ENCODE measurements at places on chromosomes 2 and 18.

DNA sequence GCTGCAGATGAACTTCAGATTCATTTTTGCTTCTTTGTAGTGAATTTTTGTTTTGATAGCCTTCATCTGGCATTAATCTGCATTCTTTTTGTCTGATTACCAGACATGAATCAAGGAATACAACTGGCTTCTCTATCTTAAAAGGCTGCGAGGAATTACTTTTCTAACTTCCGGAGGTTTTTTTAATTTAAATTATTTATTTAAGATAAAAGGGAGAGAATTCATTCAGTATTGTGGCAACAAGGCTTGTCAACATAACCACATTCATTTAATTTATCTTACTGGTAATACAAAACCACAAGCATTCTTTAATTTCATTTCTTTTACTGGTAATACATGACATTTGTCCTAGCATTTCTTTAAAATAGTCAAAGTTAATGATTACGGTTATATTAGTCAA is 36.0 kb downstream of the CSRNP3 start:
- DNase-seq: no peak

- no peak for DNase-seq
These were observed 56.0 kb upstream of the PTH2R start for GRCh38 chr2:208350610-208351009.

- DNase-seq: no peak
These were observed 65.8 kb upstream of the SALL3 start for GRCh38 chr18:78913830-78914231.

DNA sequence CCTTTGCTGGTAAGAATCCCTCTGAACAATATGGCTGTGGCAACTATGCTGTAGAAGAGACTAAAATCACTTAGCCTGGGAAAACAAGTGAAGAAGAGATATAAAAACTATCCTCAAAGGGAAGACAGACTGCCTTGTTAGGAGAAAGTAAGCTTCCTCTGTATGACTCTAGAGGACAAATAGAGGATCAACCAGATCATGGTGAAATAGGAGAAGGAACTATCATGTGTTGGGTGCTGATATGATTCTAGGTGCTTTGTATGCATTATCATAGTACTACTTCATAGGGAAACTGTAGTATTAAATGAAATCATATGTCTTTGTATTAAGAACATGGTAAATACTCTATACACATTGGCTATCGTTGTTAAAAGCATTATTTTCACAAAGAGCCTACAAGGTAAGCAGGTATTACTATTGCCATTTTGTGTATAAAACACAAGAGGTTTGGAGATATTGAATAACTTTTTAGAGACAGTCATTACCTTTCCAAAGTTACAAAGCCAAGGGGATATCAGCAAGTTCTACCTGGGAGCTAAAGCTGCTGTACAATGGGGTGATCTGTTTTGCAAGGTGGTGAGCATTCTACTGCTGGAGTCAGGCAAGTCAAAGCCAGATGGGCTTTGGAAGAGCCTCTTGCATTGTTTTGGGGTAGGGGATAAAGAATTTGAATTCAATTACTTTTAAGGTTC is 402.6 kb downstream of the ALK start:
- no peak for DNase-seq

DNA sequence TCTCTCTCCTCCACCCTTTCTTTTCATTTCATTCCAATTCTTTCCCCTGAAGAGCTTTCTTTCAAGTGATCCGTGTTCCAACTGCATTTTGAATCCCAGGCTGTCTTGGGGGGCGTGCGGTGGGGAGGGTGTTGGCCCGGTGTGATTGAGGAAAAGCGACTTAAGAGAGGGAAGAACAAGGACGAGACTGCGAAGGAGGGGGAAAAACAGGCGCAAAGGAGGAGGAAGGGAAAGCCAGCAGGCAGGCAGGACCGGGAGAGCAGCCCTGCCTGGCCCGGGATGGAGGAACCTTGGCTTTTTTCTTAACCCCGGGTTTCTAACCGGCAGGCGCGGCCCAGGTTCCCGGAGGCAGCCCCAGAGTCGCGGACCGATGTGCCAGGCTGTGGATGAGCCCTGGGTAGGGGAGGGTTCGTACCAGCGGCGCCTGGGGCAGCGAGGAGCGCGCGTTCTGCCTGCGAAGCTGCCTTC is 1.3 kb downstream of the ADCYAP1 start:
- no peak for DNase-seq

DNA sequence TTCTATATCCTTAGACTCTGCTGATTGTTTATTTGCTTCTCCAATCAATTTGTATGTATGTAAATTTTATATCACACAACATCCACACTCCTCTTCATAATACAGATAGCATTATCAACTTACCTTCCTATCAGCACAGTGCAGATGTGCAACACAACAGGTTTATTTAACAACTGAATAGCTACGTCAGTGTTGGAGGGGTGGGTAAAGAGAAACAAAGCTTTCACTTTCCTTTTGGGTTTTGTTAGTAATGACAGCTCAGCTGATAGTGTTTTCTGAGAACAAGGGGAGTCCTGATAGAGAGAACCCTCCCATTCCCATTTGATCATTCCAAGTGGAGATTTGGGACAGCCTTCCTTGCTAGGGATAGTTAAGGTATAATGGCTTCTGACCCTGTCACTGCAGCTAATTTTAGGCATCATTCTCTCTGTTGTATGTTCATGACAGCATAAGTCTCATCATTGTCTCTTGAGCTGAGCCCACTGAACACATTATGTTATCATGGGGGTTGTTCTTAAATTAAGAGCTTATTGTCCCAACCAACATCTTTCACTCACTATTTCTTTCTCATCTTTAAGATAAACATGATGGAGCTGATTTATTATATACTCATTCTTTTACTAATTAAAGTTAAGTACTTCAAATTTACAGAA is 227.7 kb downstream of the GPD2 start:
- DNase-seq: no peak

DNA sequence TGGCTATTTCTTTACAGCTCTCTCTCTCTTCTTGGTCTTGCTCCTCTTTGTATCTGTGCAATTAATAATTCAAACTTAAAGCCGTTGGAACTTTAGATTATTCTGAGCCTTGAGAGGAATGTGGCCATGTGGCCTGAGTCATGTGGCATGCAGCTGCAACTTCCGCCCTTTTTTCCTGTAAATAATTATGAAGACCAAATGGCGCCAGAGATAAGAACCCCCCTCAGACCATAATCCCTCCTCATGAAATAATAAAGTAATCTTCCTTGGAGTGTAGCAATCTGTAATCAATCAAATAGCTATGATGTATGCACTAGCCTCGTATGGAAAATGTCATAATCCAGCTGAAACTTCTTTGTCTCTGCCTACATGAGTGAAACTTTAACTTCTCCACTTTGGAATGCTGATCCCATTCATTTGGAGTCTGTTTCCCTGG is 13.5 kb upstream of the TWSG1 start:
- peak; percentile 54 for DNase-seq

DNA sequence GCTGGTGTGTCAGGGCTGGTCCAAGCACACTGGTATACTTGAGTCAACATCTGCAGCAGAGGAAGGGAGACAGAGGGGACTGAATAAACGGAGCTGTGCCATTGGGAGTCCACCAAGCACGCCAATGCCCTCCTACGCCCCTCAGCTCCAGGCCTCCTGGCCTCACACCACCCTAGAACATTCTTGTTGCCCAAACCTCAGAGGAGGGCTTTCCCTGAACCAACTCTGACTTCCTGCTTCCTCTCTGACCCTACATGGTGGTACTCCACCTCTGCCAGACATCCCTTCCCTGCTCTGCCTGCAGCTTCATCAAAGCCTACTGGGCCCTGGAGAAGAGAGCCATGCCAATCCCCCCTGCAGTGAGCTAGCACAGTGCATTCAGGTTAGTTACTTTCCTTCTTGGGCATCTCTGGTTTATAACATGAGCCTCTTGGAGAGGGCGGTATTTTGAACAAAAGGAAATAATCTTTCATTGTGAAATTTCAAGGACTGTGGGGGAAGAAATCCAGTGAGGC is 54.4 kb downstream of the ZBTB7C start:
- DNase-seq: no peak

All from HFF-Myc (cell line).